ENCODE measurements at places on chromosomes 12 and 14. TPM values are rescaled to one million over a fixed set of nuclear protein-coding genes. Genes with fewer than 3 reads are reported as not detected.

OTOGL gene
- 0.72 TPM for total RNA-seq

GALNT16 gene
- total RNA-seq = 3.2 TPM

HOXC5 gene
- total RNA-seq = 3.6 TPM

SYCP3 gene
- total RNA-seq = 0.16 TPM

KRT74 gene
- not detected for total RNA-seq

COCH gene
- 32.2 TPM for total RNA-seq

TRPV4 gene
- total RNA-seq = not detected

PYM1 gene
- total RNA-seq = 39.3 TPM

FIGNL2 gene
- 3.5 TPM for total RNA-seq

ACOT6 gene
- total RNA-seq = not detected

SERPINA9 gene
- total RNA-seq = not detected

KRT81 gene
- total RNA-seq = 0.28 TPM

CLEC2B gene
- not detected for total RNA-seq

FGD4 gene
- total RNA-seq = 31.6 TPM

DEPDC4 gene
- 3.9 TPM for total RNA-seq

MMP17 gene
- total RNA-seq = 3.6 TPM

TBC1D30 gene
- total RNA-seq = 10.8 TPM

PLA2G1B gene
- total RNA-seq = not detected

PLEK2 gene
- total RNA-seq = 36.5 TPM

CLMN gene
- total RNA-seq = 5.2 TPM

GPX2 gene
- total RNA-seq = 39.3 TPM

ANAPC7 gene
- 93.8 TPM for total RNA-seq

TMEM30B gene
- total RNA-seq = 31.4 TPM

NKX2-1 gene
- total RNA-seq = 1.5 TPM

AMHR2 gene
- total RNA-seq = 0.28 TPM

ZDHHC22 gene
- not detected for total RNA-seq

KRT75 gene
- total RNA-seq = not detected

RNF212B gene
- total RNA-seq = not detected

CPNE8 gene
- total RNA-seq = 15.2 TPM

ITPK1 gene
- total RNA-seq = 57.9 TPM

CCDC60 gene
- total RNA-seq = not detected

BEGAIN gene
- not detected for total RNA-seq

AJUBA gene
- total RNA-seq = 211 TPM

RPGRIP1 gene
- 0.12 TPM for total RNA-seq

ADAM21 gene
- total RNA-seq = not detected

PAX9 gene
- total RNA-seq = 7.2 TPM

MIPOL1 gene
- total RNA-seq = 20.9 TPM

LTA4H gene
- 56.7 TPM for total RNA-seq
